ENCODE measurements at places on chromosomes 7 and 10.

- peak; percentile 63 for DNase-seq
Measured at GRCh38 chr10:23980094-23980493, 228.8 kb upstream of the KIAA1217 start.

GRCh38 chr7:13016036-13016581, 328.7 kb downstream of the ARL4A start:
- no peak for DNase-seq

DNA sequence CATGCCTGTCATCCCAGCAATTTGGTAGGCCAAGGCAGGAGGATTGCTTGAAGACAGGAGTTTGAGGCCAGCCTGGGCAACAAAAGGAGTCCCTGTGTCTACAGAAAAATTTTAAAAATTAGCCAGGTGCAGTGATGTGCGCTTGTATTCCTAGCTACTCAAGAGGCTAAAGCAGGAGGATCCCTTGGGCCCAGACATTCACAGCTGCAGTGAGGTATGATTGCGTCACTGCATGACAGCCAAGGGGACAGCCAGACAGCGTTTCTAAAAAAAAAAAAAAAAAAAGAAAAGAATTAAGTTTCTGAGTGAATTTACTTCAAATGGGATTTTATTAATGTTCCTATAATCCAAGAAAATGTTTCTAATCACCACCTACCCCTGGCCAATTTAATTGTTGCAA, 87.4 kb upstream of the RNF148 start:
- DNase-seq = peak; percentile 11

DNA sequence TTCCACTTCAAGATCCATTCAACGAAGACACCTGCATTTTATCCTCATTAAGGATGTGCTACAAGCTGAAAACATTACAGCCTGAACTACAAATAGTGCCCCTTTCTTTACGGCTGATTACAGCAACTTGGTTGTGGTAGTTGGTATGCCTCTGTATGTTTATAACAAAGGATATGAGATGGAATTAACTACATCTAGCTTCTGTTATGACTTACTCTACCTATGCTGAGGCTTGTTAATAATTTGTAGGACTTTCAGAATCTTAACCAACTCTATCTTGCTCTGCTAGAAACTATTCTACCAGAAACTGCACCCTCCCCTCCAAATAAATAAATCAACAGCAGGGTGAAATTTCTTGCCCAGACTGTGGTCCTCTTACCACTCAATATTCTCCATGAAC, 448.1 kb downstream of the GRM8 start:
- no peak for DNase-seq

DNA sequence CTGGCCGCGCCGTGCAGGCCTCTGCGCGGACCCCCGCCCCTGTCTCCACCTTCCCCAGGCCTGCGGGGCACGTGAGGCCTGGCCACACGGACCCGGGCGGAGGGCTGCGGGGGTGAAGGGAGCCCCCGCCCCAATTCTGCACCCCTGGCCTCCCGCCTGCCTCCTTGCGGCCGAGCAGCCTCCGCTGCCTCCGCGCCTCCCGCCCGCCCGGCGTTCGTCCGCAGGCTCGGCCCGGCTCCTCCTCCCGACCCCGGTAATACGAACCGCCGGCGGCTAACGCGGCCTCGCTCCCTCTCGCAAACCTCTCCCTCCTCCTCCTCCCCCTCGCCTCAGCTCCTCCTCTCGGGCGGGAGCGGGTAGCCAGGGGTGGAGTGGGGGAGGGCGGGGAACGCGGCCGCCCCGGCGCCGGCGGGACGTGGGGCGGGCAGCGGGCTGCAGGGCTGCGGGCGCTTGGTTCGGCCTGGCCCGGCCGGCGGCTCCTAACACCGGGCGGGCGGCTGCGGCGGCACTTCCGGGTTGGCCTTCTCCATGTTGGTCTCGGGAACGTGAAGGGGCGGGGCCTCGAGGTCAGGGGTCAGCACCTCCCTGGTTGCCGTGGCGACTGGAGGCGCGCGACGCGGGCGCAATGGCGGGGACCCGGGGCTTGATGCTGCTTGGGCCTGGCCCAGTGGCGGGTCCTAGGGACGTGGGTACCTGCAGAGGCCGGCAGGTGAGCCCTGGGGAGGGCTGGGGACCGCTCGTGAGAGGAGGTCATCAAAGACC, at the start of gene RAB11FIP2:
Gene RAB11FIP2, minus strand, starts transcription at position 547 of the 762 bp plus-strand sequence. CDS start 778 bp downstream, outside the sequence.
- peak; percentile 97 for DNase-seq
